Myocyte (in vitro differentiated cells): ENCODE measurements at places on chromosomes 7 and 10. TPM values are rescaled to one million over a fixed set of nuclear protein-coding genes. Genes with fewer than 3 reads are reported as not detected.
A peak's percentile ranks its signal among the peaks of the same experiment; 100 is the strongest.

GRCh38 chr7:123660514-123661354 lies 5.1 kb downstream of the LMOD2 start:
- DNase-seq: no peak

ANK3 gene
- total RNA-seq: 24.6 and 29.6 TPM in 2 replicates

GRCh38 chr7:70321016-70321590 lies 722.8 kb downstream of the AUTS2 start:
- no peak for DNase-seq

GRCh38 chr10:49518566-49518965 lies 20.4 kb downstream of the ERCC6 start:
- DNase-seq: no peak

DNA sequence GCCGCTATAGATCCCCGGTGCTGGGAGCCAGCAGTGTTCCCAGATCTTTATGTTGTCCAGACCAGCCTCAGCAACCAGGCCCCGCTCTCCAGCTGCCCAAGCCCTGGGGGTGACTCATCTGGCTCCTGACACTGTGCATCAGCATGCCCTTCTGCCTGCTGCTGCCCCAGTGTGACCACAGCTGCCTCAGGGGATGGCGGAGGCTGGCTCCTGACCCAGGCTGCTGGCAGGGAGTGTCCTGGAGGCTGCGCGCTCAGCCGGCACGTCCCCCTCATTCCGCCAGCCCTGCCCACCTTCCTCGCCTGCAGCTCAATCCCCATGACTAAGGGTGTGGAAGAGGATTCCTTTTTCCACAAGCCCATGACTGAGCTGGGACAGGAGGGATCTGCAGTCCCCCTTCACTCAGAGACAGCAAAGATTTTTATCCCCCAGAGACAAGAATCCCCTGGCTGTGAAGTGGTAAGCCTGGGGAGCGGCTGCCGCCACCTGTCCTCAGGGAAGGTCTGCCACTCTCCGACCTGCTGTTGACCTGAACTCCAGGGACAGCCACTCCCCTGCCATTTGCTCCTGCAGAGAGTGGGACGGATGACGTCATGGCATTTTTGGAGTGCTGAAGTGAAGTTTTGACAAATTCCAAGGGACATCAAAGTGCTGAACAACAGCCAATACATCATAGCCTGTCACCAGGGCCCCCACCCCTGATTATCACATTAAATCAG lies 182.8 kb upstream of the BMPER start:
- peak; percentile 99 for DNase-seq

SUGCT gene
- 8.5 and 8.8 TPM in 2 replicates for total RNA-seq

GRCh38 chr10:19628767-19629560 lies 187.3 kb upstream of the PLXDC2 start:
- peak; percentile 41 for DNase-seq

DNA sequence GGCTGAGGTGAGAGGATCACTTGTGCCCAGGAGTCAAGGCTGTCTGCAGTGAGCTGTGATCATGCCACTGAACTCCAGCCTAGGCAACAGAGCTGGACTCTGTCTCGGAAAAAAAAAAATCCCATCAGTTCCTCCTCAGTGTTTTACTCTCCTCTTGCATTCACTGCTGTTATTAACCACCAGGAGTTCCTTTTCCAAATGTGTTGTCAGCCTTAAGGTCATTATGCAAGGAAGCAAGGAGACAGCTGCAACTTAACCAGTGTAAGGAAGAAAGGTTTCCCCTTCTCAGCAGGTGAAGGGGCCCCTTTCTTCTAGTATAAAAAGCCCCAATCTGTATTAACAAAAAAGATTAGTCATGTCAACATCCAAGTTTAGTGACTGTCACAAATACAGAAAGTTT lies 86.6 kb upstream of the LEP start:
- no peak for DNase-seq

GRCh38 chr7:70402069-70402468 lies 729.9 kb upstream of the GALNT17 start:
- DNase-seq: no peak

DNA sequence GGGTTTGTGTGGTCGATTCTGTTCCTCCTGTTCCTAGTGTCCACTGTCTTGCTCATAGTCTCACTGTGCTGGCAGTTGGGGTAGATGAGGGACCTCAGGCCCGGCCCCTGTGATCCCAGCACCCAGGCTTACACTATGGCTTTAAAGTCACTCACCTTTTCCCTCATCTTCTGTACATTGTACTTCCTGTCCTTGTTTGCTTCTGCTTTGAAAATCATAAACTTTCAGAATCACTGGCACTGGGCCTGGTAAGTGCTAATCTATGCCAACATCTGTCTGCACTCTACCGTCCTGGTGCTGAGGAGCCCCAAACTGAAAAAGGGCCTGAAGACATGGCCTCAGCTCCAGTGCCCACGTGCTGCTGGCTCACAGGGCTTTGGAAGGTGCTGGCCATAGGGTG lies 5.7 kb upstream of the TAS2R60 start:
- DNase-seq: no peak

GRCh38 chr7:141660259-141660658 lies 41.7 kb downstream of the DENND11 start:
- no peak for DNase-seq

GRCh38 chr10:24606021-24606420 lies 117.7 kb downstream of the ARHGAP21 start:
- DNase-seq: no peak

PDK4 gene
- 1.1 and 1.4 TPM in 2 replicates for total RNA-seq

UCN3 gene
- total RNA-seq: not detected in 2 replicates

CYP2C9 gene
- not detected in 2 replicates for total RNA-seq

DNA sequence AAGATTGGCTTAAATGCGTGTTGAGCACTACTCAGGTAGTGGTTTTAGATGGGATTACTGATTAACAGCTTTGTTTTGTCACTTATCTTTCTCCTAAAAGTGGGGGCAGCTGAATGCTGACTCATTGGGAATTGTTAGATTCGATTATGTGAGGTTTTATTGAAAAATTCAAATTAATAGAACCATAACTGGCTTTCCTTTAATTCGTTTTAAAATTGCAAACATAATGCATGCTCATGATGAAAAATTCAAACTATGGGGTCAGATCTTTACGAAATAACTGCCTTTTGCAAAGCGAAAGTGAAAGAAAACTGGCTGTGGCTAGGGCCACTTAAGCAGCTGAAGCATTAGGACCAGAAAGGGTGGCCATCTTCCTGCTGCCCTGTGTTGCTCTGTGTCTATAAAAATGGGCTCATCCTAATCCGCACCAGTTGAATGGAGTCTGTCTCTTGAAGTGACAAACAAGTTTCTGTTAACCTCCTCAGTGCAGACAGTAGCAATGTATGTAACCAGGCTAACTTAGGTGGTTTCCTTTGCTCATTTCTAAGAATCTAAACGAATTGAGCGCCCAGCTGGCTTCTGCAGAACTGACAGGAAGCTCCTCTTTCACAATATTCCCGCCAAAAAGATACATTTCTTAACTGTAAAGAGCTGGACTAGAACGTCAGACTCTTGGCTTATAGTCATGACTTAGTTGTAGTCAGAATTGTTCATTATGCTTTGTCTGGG lies 27.8 kb downstream of the DENND10 start:
- peak; percentile 37 for DNase-seq

GRCh38 chr10:18968159-18968558 lies 80.4 kb upstream of the MALRD1 start:
- no peak for DNase-seq

CCDC172 gene
- not detected in 2 replicates for total RNA-seq

DNA sequence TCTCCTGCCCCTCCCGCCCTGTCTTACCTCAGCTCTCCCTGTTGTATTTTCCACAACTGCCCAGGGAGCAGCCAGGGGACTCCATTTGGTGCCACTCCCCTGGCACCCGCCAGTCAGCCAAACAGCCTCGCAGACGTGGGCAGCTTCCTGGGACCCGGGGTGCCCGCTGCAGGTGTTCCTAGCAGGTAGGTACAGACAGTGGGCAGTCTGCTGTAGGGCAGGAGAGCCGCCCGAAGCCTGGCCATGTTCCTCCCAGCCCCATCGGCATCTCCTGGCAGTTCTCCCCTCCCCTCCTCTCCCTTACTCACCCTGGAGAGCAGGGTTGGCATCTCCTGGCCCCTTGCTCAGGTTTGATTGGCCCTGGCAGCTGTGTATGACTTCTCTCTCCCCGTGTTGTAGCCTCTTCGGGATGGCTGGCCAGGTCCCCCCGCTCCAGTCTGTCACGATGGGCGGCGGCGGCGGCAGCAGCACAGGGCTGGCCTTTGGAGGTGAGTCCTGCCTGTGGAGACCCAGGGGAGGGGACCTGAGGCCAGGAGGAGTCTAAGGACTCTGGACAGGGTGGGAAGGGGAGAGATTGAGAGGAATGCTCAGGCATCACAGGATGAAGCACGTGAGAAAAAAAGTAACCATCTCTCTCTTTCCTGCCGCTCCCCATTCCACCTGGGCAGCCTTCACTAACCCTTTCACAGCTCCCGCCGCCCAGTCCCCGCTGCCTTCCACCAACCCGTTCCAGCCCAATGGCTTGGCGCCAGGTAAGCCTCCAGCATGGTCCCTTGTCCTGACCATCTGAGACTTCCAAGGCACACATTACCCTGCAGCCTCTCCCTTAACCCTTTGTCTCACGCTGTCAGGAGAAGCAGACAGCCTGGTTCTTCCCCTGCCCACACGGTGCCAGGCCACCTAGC lies 11.3 kb downstream of the SAP25 start:
- DNase-seq: no peak

GPR146 gene
- 2.2 and 3.2 TPM in 2 replicates for total RNA-seq

- peak; percentile 100 for DNase-seq
Measured at GRCh38 chr10:99430451-99431189, at the start of gene GOT1. TSS of gene GOT1 (minus strand) at chr10:99430624. CDS start at chr10:99430565, 59 bp downstream.

DNA sequence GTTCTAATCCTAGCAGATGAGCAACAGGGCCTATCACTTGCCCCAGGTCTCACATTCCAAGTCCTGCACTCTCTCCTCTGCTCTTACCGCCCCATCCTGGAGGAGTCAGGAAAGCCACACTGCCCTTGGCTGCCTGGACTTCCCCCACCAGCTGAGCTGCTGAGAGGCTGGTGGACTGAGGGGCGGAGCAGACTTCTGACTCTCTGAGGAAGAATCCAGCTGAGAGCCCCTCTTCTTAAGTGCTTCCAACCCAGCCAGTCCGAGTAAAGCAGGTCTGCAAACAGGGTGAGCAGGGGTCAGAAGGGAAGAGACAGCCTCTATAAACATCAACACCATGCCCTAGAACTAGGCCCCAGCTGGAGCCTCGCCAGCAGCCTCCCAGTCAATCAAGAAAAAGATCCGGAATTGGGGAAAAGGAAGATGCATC lies 92.4 kb upstream of the TMEM72 start:
- peak; percentile 80 for DNase-seq

GRCh38 chr7:30684351-30684750 lies 2.1 kb upstream of the CRHR2 start:
- no peak for DNase-seq

DNA sequence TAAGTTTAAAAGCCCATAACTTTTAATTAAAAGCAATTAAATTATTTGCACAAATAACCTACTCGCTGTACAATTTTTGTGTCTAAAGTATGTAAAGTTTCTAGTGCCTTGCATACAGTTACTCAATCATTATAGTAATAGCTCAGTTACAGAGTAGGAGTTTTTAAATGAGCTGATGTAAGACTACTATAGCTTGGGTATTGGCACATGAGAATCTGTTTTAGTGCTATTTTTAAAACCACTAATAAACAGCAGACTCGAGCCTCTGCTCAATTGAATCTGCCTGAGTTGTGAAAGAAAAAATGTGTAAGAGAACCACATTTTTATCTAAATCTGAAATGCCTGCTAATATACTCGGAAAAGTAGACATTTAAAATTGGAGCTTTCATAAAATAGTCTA lies 31.1 kb downstream of the CTNNA3 start:
- DNase-seq: peak; percentile 10

- no peak for DNase-seq
Measured at GRCh38 chr7:133299676-133300075, 46.8 kb downstream of the EXOC4 start.

SPDYE2B gene
- total RNA-seq: not detected in 2 replicates

DNA sequence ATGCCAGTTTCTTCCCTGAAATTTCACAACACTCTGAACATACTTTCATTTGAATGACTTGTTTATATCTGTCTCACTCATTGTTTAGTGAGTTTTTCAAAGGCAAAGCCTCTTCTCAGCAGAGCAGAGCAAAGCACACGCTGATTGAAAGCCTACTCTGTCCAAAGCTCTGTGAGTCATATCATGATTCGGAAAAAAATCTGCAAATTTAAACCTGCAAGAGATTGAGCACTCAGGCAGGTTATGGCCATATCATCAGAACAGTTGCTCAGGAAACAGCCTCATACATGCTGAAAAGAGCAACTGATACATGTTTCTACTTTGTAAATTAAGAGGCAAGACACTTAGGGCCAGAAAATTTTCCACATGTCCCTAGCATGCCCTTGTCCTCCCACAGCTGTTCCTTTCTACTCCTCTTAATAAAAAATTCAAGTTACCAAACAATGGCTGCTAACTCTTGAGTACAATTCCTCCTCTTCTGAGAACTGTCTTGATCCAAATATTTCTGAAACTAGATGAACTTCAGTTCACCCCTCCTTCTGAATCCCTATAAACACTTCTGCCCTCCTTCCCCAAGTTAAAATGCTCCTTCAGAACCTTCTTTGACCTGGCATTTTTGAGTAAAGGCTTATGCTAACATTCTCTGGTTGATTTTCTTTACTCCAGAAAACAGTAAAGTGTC lies 140.6 kb upstream of the HPS1 start:
- no peak for DNase-seq

- no peak for DNase-seq
Measured at GRCh38 chr10:121362026-121362425, 236.2 kb downstream of the FGFR2 start.
